GOT3 (cell line): ENCODE measurements at places on chromosomes 6 and 20.

DNA sequence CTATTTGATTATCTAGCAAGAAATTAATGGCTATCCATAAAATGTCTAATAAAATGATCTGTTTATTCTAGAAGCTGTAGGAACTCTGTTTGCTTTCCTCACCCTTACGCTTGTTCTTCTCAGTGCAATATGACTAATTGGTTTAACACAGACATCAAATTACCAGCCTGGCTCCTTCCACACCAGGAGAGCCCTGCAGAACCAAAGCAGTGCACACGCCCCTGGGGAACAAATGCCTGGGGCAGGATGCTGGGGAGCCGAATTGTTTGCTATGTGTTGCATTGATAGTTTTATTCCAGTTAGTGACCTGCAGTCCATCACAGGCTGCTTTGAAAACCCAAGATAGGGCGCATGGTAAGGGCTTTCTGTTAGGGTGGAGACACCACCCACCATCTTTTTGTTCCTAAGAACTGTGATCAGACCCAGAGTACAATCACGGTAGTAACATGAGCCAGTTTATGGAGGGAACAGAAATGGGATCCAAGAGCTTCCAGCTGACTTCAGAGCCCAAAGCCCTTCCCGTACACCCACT lies 126.4 kb upstream of the CD93 start:
- DNase-seq: no peak

- DNase-seq: no peak
These were observed 16.8 kb upstream of the KCNK16 start for GRCh38 chr6:39339096-39339867.

GRCh38 chr20:21102603-21103311 lies 3.4 kb downstream of the LINC00237 start:
- DNase-seq: no peak

- DNase-seq: no peak
These were observed 11.3 kb downstream of the SLC2A12 start for GRCh38 chr6:134041093-134041492.

DNA sequence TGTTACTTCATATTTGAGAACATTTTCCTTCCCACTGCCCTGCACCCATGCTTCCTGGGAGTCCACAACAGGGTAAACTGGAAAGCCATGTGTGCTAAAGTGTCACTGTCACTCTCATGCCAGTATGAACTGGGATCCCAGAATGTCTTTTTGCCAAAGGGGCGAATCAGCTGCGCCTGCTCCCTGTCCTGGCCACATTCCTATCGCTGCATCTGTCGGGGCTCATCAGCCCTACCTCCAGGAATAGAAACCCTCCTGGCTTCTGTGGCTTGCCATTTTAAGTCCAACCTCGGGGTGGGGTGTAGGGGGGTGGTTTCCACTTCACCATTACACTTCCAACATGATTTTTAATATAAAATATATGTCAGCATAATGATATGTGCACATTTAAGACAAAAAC lies 933 bp downstream of the KLHL31 start:
- no peak for DNase-seq

GRCh38 chr20:20363434-20363798 lies 4.5 kb upstream of the INSM1 start:
- DNase-seq: no peak

GRCh38 chr6:137661601-137662000 lies 167.4 kb upstream of the OLIG3 start:
- no peak for DNase-seq

GRCh38 chr6:66326228-66326627 lies 619.2 kb upstream of the EYS start:
- DNase-seq: no peak

- DNase-seq: no peak
These were observed 6.4 kb downstream of the CEP43 start for GRCh38 chr6:167005350-167006159.

DNA sequence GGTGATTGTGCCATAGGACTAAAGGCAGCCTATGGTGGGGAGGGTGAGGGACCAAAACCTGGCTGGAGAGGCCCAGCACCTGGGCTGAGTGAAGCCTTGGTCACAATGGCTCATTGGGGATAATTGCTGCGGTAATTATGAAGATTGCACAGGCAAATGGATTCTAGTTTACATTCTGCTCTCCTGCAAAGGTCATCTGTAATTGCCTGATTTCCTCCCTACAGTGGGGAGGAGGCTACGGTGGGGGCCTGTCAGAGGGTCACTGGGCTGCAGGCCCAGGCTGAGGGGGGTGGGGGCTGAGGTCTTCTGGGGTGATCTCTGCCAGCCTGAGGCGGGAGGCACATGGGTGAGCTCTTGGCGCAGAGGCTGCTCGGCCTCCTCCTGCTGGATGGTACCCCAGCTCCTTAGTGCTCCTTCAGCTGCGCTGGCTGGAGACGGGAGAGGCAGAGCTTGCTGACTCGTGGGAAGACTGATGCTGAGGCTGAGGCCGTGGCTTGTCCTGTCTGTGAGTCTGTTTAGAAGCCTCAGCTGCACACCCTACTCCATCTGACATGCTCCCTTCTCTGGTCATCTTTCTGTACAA lies 30.3 kb downstream of the PACSIN1 start:
- no peak for DNase-seq
